ENCODE measurements at places on chromosomes 11 and 22. TPM values are rescaled to one million over a fixed set of nuclear protein-coding genes. Genes with fewer than 3 reads are reported as not detected.

Gene SUN2
- total RNA-seq = 51.6 TPM

Gene HTR3B
- total RNA-seq = not detected

Gene SYCE3
- total RNA-seq = 0.79 TPM

Gene MAFF
- total RNA-seq = 15.5 TPM

Gene AQP11
- total RNA-seq = 0.26 TPM

Gene ARAP1
- total RNA-seq = 63.6 TPM

Gene GCAT
- 12.8 TPM for total RNA-seq

- DNase-seq = peak; percentile 70
Measured at GRCh38 chr11:96037405-96037949, 113.6 kb upstream of the MTMR2 start.

DNA sequence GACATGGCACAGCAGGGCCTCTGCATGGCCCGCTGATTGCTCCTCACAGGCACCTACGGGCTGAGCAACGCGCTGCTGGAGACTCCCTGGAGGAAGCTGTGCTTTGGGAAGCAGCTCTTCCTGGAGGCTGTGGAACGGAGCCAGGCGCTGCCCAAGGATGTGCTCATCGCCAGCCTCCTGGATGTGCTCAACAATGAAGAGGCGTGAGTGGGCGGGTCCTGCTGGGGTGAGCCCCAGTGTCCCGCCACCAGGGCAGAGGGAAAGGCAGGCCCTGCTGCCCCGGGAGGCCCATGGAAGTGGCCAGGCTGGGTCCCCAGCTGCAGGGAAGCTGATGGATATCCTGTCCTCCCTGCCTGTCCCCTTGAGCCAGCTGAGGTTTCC lies 18.6 kb upstream of the DGCR8 start:
- DNase-seq = peak; percentile 15

DNA sequence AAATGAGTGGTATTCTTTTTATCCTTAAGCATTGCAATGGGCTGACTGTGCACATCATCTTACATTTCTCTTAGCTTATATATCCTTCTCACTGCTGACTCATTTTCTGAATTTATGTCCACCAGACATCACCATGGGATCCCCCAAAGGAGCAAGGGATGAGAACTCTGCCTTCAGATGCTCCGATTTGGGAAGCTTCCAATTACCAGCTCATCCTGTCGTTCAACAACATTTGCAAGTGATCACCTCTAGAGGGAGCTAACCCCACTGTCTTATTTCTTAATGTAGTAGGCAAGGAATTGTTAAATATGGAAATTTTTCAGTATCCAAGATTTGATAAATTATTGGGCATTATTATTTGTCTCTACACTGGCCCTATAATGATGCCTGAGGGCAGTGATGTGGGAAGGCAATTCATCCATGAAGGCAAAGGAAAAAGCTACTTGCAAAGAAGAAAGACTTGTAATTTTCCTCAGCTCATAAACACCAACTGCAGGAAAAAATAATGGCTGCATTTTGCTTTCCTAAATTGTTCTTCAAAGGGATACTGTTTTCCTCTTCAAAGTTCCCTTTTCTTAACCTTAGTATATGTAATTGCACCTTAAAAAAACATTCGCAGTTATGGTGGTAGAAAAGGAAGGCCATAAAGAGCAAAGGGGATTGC lies 102.4 kb upstream of the FSHB start:
- DNase-seq = peak; percentile 46

DNA sequence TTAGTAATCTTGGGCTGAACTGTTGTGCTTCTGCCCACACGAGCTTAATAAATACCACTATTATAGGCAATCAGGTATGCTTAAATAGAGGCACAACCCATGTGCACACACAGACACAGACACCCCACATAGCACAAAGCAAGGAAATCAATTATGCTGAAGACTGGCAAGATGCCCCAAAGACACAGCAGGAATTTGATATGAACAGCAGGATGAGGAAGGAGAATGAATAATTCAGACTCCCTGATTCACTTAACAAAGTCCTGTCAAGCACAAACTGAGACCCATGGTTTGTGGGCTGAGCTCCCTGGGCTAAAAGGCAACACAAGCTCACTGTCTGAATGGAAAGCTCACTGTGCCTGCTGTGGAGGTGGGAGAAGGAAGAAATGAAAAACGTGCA lies 42.5 kb downstream of the RBFOX2 start:
- DNase-seq = no peak

GRCh38 chr11:19429108-19429760 lies 188.5 kb upstream of the E2F8 start:
- no peak for DNase-seq

DNA sequence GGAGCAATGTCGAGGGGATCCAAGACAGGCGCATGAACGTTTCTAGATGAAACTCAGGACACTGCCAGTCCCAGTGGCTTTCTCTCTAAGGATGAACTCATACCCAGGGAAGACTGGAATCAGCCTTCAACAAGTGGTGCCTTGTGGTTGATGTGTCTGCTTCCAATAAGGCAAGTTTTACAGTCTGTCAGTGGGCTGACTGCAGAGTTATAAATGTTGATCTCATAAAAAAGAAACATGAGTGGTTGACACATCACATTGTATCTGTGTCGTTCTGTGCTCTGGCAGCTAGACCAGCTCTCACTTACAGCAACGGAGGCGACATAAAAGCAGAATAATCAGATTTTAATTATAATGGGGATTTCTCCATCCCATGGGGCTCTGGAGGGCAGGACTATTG lies 96.7 kb downstream of the SNX19 start:
- DNase-seq = no peak

- DNase-seq = no peak
Measured at GRCh38 chr11:114880442-114880841, 202.1 kb downstream of the NXPE2 start.

GRCh38 chr11:72250661-72251464 lies 6.9 kb upstream of the PHOX2A start:
- no peak for DNase-seq

GRCh38 chr11:62593434-62594044 lies 2.2 kb upstream of the TUT1 start:
- DNase-seq = peak; percentile 70

DNA sequence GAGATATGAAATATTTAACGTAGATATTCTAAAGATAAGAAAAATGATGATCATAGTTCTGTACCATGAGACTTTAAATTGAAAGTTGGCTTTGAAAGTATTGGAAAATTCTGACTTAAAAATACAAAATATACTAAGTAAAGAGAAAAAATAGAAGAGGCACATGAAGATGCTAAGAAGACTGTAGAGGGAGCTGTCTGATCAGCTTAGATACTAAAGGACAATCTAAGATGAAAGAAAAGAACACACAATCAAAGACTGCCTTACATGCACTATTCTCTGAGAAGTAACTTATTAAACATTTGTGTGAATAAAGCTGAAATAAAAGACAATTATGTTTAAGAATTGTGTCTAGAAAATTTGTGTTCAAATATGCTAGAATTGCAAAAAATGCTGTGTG lies 55.1 kb downstream of the RBMXL2 start:
- peak; percentile 60 for DNase-seq

GRCh38 chr11:55849037-55849436 lies 10.5 kb downstream of the OR5D16 start:
- DNase-seq = no peak

- no peak for DNase-seq
Measured at GRCh38 chr11:86620891-86621521, 51.4 kb downstream of the ME3 start.

GRCh38 chr11:133323354-133323753 lies 208.9 kb downstream of the OPCML start:
- DNase-seq = no peak

DNA sequence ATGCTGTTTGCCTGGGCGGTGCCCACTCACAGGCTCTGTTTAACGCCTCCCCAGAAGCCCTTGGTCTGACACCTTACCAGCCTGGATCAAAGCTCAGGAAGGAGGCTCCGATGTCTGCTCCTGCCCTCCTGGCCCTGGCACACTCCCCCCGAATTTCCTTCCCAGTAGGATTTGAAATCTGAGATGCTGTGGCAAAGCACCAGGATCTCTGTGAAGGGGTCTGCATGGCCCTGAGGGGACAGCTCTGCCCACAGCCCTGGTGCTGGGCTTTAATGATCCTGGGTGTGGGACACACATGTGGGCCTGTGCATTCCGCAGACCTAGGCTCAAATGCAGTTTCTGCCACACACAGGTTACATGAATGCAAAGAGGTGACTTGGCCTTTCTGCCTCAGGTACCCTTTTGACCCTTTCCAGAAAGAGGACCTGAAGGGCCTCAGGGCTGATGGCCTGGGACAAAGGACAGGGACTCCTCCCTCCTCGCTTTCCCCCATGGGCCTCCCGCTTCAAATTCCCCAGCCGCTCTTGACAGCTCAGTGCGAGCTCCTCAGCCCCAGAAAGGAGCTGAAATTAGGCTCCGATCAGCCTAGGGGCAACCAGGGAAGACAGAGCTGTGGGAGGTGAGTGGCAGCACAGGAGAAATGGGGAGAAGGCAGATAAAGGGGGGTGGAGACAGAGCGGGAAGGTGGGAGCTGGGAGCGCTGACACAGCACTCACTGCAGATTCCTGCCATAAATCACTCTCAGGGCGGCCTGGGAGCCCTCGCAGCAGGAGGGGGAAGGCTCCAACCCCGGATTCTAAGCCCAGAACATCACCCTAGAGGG lies 41.3 kb downstream of the TRIM29 start:
- DNase-seq = no peak

- DNase-seq = no peak
Measured at GRCh38 chr22:43216738-43217137, 29.8 kb upstream of the TTLL12 start.

DNA sequence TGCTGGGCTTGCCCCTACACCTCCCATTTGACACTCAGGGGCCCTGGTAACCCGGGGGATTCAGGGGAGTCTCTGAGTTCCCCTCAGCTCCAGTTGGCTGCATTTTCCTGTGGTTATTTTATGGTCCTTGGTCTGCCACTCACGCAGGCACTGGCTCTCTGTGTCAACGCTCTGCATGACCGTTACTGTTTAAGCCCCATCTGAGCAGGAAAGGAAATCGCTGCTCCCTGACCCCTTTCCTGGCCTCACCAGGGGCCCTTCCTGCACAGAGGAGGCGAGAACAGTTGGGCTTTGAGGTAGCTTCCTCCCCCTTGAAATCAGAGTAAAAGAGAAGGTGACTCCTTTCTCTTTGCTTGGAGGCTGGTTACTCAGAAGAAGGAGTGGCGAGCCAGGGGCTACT lies 2.4 kb downstream of the C1QTNF4 start:
- no peak for DNase-seq

GRCh38 chr11:32137263-32137662 lies 46.4 kb downstream of the RCN1 start:
- peak; percentile 99 for DNase-seq

All from bronchial epithelial cell (primary cell).